ENCODE measurements at places on chromosomes 13 and 19. TPM values are rescaled to one million over a fixed set of nuclear protein-coding genes. Genes with fewer than 3 reads are reported as not detected.

- H3K27me3 ChIP-seq = no peaks in the 10 kb centered on the region
- peaks cover 16% of the 10 kb centered on the region for H3K4me1 ChIP-seq
- DNase-seq = no peak
Observed at GRCh38 chr13:114131583-114132418, 622 bp downstream of the RASA3 start.

ZNF283 gene
- not detected for total RNA-seq

SHISA2 gene
- total RNA-seq = not detected

DNA sequence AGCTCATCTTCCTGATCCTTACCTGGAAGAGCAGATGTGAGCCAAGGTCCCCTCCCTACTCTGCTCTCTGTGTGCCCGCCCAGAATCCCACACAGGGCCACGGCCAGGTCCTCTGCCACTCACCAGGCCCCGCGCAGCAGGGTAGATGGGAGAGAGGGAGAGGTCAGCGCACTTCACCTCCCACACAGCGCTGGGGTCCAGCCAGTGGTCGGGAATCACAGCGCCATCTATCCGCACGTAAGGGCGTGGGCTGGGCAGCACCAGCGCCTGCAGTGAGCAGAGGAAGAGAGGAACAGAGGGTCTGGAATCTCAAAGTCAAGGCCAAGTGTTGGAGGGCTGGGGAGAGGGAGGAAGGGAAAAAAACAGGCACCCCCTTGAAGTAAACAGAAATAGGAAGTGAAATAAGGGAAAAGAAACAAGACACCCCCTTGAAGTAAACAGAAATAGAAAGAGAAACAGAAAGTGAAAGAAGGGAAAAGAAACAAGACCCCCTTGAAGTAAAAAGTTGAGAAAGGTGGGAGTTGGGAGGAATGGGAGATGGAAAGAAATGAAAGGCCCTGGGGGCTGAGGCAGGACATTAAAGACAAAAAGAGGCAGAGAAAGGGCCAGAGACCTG lies 7.0 kb upstream of the PLA2G4C start:
- peaks cover 7% of the 10 kb centered on the region for H3K36me3 ChIP-seq
- no peaks in the 10 kb centered on the region for H3K27me3 ChIP-seq
- DNase-seq = no peak
- no peaks in the 10 kb centered on the region for H3K4me1 ChIP-seq
- no peak overlapping the region for H3K27ac ChIP-seq

DNA sequence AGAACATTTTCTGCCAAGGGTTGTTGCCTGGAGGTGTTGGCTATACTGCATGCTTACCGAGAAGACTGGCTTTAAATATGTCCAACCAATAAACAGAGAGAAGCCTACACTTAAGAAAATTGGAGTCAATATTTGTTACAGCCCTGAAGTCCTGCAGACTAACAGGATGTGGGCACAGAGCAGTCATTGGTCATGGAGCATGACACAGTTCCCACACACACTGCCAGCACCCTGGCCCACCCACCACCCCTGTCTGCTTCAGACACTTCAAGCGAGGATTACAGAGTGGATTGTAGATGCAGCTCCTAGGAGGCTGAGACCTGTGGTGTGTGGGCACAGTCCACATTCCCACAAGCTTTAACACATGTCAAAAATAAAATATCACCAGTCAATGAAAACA lies 21.0 kb upstream of the SERP2 start:
- H3K4me3 ChIP-seq = no peak overlapping the region
- H3K4me1 ChIP-seq = no peaks in the 10 kb centered on the region
- H3K36me3 ChIP-seq = no peaks in the 10 kb centered on the region
- DNase-seq = no peak

GRCh38 chr13:98546402-98546801 lies 30.5 kb downstream of the STK24 start:
- no peak overlapping the region for H3K27ac ChIP-seq
- no peaks in the 10 kb centered on the region for H3K27me3 ChIP-seq
- no peak for DNase-seq
- no peak overlapping the region for H3K4me3 ChIP-seq
- no peaks in the 10 kb centered on the region for H3K36me3 ChIP-seq

DNA sequence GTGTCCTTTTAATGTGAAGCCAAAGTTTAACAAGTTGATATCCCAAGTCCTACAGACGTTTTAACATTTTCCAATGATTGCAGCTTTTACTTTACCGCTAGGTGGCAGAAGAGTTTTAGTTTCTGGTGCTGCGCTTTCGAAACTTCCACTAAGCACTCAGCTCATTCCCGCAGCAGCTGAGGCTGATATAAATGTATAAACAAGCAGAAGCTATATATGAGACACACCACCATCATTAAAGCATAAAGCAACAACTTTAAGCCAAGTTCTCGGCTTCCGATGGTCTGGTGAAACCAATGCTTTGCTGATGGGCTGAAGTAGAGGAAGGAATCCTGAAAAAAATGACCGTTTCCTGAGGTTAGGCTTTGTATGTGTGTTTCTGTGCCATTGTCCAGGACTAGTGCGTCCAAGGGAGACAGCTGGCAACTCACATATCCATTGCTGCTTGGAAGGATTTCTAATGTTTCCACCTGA lies 753.9 kb downstream of the OLFM4 start:
- no peak overlapping the region for H3K27ac ChIP-seq
- peaks cover 3% of the 10 kb centered on the region for H3K4me1 ChIP-seq
- no peak for DNase-seq
- no peaks in the 10 kb centered on the region for H3K36me3 ChIP-seq

DNA sequence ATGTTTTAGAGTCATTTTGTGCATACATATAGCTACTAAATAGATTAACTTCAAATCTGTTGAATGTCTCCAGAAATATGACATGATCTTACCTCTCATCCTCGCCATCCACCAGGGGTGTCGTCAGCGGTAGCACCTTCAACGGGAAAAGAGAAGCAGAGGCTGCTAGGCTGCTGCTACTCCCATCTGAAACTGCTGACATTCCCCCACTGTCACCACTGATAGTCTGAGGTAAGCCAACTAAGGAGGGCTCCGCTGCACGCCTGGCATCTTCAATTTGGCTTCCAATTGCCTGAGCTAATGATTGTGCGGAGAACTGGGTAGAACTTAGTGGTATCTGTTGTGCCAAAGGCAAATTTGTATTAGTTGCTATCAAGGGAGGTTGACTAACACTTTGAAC lies 3.1 kb downstream of the TSC22D1 start:
- no peak overlapping the region for H3K27ac ChIP-seq
- H3K27me3 ChIP-seq = no peaks in the 10 kb centered on the region
- H3K4me1 ChIP-seq = peaks cover 10% of the 10 kb centered on the region

DNA sequence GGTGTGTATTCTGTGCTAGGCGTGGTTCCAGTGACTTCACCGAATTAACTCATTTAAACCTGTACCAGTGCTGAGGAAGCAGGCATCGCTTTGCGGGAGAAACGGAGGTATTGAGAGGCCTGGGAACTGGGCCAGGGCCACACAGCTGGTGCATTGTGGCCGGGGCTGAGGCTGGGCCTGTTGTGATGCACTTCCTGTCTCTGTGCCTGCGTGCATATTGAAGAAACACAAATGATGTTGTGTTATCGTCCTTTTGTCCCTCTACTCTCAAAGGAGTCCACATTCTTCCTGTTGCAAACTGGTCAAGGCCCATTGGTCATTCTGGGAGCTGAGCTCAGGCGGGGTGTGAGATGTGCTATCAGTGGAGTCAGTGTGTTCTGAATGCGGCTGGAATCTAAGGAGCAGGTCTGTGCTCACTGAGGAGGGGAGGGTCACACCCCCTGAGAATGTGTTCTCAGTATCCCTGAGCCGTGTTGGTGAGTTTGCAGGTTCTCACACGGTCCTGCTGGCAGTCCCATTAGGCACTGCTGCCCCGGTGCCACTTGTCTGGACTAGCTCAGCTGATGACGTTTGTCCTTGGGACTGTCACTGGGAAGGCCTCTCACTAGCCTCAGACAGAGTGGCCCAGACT lies 62.1 kb downstream of the ARHGEF7 start:
- no peaks in the 10 kb centered on the region for H3K27me3 ChIP-seq

- H3K27me3 ChIP-seq = no peaks in the 10 kb centered on the region
- no peaks in the 10 kb centered on the region for H3K4me1 ChIP-seq
- DNase-seq = peak; percentile 50
- H3K27ac ChIP-seq = no peak overlapping the region
- H3K4me3 ChIP-seq = no peak overlapping the region
- H3K36me3 ChIP-seq = no peaks in the 10 kb centered on the region
Observed at GRCh38 chr19:30071871-30072270, 129.8 kb downstream of the URI1 start.

GRCh38 chr19:11194656-11195558 lies 2.4 kb downstream of the KANK2 start:
- peaks cover 33% of the 10 kb centered on the region for H3K4me1 ChIP-seq
- DNase-seq = no peak
- H3K27ac ChIP-seq = peak overlapping the region; percentile 89
- H3K36me3 ChIP-seq = peaks cover 26% of the 10 kb centered on the region
- H3K27me3 ChIP-seq = no peaks in the 10 kb centered on the region

DNA sequence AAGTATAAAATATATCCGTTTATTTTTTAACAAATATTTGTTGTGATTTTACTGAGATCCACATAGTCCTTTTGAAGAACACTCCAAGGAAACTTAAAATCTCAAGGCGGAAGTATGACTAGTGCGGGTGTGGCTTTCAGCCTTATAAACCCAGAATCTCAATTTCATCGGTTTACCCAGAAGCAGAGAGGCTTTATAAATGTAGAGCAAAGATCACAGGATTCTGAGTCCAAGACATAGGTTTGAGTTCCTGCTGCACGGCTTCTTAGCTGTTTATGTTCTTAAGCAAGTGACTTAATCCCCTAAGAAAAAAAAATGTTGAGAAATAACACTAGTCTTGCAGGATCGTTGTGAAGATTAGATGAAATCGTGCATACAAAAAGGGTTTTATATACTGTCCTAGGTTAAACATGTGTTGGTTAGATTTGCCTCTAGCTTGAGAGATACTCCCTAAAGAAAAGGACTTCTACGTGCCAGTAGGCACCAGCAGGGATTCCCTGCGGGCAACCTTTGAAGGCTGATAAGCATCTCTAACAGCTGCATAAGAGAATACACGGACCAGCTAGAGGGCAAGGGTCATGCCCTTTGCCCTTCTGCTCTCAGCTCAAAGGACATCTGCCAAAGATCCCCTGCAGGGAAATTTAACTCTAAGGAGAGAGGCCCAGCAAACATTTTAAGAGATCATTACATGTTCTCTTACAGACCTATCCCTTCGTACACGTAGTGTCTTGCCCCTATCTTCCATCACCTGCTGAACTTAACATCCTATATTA lies 130.4 kb upstream of the MIR17HG start:
- H3K27ac ChIP-seq = no peak overlapping the region
- no peaks in the 10 kb centered on the region for H3K36me3 ChIP-seq
- no peak for DNase-seq
- no peaks in the 10 kb centered on the region for H3K27me3 ChIP-seq

- H3K27ac ChIP-seq = no peak overlapping the region
- H3K36me3 ChIP-seq = peaks cover 51% of the 10 kb centered on the region
- peak; percentile 42 for DNase-seq
- H3K27me3 ChIP-seq = no peaks in the 10 kb centered on the region
- peaks cover 4% of the 10 kb centered on the region for H3K4me1 ChIP-seq
- H3K4me3 ChIP-seq = no peak overlapping the region
Observed at GRCh38 chr19:8310342-8311055, 2.3 kb upstream of the CD320 start.

GRCh38 chr13:27065582-27065981 lies 106.0 kb downstream of the USP12 start:
- no peaks in the 10 kb centered on the region for H3K4me1 ChIP-seq
- no peak overlapping the region for H3K4me3 ChIP-seq
- DNase-seq = no peak

DNA sequence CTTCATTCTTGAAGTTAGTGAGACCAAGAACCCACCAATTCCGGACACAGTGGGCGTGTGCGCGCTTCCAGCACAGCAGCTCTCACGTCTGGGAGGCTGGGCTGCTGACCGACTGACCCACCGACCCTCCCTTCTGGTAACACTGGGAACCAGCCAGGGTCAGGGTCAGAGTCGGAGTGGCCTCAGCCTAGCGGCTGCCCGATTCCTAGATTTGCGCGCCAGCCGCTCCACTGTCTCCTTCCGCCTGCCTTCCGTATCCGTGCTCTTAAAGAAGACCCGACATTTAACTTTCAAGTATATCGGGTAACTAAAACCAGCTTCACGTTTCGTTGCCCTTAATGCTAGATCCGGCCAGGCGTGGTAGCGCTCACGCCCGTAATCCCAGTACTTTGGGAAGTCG lies 41.1 kb downstream of the SERP2 start:
- no peak overlapping the region for H3K27ac ChIP-seq
- no peaks in the 10 kb centered on the region for H3K27me3 ChIP-seq
- H3K36me3 ChIP-seq = no peaks in the 10 kb centered on the region

- no peak overlapping the region for H3K4me3 ChIP-seq
- no peaks in the 10 kb centered on the region for H3K27me3 ChIP-seq
- no peaks in the 10 kb centered on the region for H3K4me1 ChIP-seq
- no peak overlapping the region for H3K27ac ChIP-seq
- H3K36me3 ChIP-seq = no peaks in the 10 kb centered on the region
Observed at GRCh38 chr19:28305513-28305912, 907.4 kb downstream of the UQCRFS1 start.

DNA sequence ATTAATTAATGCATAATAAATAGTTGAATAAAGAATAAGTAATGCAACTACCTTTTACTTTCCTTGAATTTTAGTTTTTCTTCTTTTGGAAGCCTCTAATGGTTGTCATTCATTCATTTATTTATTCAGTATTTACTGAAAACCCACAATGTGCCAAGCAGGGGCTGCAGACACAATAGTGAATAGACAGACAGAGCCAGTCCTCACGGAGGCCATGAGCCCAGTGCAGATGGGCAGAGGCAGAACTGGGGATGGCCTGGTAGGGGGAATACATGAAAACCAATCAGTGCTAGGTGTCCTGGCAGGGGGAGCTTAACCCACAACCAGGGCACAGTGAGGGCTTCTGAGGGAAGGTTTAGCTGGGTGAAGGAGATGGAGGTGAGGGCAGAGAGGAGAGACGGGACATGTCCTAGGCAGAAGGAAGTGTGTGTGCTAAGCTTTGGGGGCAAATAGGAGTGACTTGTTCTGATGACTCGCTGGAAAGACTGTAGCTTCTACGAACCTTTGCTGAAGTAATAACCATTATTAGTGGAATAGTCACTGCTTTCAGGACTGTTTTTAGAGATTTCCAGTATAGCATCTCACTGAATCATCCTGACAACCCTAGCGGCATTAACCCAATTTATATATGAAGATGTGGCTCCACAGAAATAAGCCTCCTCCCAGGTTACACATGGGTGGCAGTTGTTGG lies 55.9 kb downstream of the ERCC5 start:
- no peaks in the 10 kb centered on the region for H3K4me1 ChIP-seq
- H3K36me3 ChIP-seq = no peaks in the 10 kb centered on the region
- no peak overlapping the region for H3K4me3 ChIP-seq
- H3K27ac ChIP-seq = no peak overlapping the region
- no peak for DNase-seq

GGN gene
- 46.9 TPM for total RNA-seq

DNA sequence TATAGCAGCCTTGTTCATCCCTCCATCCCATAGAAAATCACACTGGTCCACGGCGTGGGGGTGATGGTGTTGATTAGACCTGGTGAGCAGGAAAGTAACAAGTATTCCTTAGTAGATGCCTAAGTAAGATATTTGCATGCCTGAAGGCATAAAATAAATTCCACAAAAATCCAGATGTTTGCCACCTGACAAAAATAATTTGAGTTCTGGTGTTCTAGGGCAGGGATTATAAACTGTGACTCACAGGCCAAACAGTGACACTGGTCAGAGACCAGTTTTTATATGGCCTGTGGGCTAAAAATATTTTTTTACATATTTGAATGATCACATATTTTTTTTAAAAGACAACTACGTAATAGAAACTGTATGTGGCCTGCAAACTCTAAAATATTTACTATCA lies 310.7 kb downstream of the RFC3 start:
- no peak overlapping the region for H3K4me3 ChIP-seq
- no peak for DNase-seq
- H3K27me3 ChIP-seq = no peaks in the 10 kb centered on the region
- no peaks in the 10 kb centered on the region for H3K36me3 ChIP-seq
- H3K4me1 ChIP-seq = peaks cover 3% of the 10 kb centered on the region
